ENCODE measurements at places on chromosomes 12 and 14.

DNA sequence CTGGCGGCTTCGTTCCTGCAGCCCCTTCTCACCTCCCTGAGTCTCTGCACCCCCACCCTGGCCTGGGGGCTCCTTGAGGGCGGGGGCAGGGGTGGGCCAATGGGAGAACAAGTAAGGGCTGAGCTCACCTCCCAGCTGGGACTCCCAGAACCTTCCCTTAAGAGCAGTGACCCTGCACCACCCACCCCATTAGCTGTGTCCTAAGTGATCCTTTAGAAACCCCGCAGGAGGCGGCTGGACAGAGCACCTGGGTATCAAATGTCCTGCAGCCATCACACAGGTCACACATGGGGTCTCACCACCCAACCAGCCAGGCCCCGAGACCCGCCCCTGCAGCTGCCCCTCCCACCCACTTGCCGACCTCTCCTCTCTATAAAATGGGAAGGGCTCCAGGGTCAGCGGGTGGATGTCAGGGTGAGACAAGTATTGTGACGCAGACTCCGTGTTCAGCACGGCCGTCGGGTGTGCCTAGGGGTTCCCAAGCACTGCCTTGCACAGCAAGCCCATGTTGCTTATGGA lies 151.2 kb upstream of the C14orf180 start:
- no peak for DNase-seq

GRCh38 chr14:74863274-74863673 lies 12.7 kb downstream of the PROX2 start:
- no peak for DNase-seq

DNA sequence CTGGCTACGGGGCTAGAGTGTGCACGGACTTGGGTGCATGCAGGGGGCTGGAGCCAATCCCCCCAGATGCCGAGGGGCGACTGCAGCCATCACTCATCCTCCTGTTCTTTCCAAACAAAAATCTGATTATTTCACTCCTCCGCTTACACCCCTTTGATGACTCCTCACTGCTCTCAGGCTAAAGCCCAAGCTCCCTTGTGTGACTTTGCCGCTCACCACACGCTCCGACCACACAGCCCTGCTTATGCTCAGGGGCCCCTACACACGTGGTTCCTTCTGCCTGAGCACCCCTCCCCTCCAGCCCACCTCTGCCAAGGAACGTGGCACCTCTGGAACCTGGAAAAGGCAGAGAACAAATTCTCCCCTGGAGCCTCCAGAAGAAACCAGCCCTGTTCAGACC lies 13.7 kb downstream of the CHFR start:
- no peak for DNase-seq

GRCh38 chr12:125652681-125653080 lies 587.4 kb downstream of the AACS start:
- no peak for DNase-seq

DNA sequence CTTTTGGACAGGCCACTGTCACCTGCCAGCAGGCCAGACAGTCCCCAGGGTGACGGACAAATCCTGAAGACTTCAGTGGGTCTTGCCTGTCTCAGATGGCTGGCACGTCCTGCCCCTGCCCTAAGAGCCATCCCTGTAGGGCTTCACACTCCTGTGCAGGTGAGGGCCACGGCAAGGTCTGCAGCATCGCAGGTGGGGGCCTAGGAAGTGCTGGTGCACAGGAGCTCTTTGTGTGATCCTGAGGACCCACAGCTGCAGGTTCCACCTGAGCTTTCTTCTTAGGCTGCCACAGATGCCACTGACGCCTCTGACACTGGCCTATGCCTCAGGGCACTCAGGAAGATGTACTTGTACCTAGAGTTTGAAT lies 108.5 kb upstream of the FKBP4 start:
- DNase-seq = no peak

DNA sequence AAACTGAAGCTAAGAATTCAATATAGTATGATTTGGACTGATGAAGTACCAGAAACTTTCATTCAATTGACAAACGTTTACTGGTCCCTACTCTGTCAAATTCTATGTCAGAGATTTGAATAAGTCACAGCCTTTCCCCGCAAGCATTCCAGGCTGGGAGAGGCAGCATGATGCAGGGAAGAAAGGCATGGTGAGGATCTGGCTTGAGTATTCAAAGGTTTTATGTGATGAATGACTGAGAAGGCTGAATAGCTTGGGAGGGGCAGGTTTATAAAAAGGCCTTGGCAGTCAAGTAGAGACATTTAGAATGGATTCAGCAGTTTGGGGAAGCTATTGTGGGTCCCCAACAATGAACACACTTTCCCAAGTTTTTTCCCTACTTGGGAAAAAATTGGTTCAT lies 431.8 kb downstream of the DPF3 start:
- no peak for DNase-seq

- no peak for DNase-seq
Measured at GRCh38 chr12:100433701-100434100, 40.0 kb upstream of the NR1H4 start.
